SW480 (cell line): ENCODE measurements at places on chromosomes 7 and 10.

DNA sequence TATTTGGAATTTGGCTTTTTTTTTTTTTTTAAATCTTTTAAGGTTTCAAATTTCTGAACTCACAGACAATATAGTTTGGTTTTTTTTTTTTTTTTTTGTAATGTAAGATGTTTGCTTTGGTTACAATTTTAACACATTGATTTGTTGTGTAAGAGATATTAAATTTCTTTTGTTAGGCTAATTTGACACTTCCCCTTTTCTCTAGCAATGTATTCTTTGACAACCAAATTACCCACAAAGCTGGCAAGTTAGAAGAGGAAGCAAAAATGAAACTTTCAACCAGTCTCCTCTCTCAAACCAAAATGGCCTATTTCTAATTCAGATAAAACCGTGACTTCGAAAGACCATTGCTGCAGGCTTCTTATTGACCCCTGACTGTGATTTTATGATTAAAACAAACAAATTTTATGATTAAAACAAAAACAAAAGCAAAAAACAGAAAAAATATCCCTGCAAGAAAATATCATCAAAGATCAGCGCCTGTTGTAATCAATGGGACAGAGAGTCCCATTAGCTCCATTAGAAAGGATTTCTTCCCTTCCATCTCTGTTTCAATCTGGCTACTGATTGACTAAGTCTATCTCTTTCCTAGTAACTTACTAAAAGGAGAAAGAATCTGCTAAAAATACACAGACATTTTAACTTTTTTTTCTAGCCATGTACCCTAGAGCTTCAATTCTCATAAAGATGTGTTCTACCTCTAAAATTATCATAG is 489.2 kb downstream of the MDFIC start:
- no peak for DNase-seq

DNA sequence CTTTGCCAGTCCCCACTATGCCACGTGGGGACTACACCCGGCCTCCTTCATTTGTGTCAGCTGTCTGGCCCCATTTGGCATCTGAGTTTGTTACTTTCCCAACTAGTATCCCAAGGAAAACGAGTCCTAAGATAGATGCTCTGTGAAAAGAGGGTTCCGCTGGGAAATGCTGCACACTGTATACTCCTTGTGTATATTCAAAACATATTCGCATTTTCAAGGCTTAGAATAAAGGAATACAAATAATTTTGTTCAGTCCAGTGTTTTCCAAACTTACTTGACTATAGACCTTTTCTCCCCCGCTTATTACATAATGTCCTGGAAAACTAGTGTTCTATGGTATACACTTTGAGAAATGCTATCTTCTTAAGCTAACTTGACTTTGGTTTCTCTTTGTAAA is 167.8 kb upstream of the IMMP2L start:
- DNase-seq: no peak

- peak; percentile 50 for DNase-seq
These were observed 11.8 kb upstream of the TIAL1 start for GRCh38 chr10:119608316-119609155.

DNA sequence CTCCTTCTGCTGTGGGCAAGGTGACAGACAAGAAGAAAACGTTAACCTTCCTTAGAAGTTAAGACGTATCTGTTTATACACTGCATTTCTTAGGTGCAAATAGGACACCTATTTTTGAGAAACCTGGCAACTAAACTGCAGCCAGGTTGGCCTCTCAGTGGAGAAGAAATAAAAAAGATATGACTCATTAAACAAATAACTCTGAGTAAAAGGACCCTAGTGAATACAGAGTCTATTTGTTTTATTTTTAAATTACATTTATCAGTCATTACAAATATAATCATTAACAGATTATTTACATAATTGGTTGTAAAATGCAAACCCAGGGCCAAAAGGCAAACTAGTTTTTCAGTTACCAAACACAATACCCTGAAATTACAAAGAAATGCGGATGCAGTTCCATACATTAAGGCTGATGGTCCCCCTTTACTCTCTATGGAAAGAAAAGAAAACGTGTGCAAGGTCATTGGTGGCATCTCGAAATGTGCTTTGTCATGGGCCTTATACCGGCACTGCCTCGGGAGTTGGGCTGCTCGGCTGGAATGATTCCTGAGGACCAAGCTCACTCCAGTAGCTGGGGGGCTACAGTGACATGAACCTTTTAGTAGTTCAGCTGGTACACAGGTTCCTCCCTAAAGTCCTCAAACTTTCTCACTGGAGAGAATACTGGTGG is 38.4 kb downstream of the ADRB1 start:
- DNase-seq: no peak

DNA sequence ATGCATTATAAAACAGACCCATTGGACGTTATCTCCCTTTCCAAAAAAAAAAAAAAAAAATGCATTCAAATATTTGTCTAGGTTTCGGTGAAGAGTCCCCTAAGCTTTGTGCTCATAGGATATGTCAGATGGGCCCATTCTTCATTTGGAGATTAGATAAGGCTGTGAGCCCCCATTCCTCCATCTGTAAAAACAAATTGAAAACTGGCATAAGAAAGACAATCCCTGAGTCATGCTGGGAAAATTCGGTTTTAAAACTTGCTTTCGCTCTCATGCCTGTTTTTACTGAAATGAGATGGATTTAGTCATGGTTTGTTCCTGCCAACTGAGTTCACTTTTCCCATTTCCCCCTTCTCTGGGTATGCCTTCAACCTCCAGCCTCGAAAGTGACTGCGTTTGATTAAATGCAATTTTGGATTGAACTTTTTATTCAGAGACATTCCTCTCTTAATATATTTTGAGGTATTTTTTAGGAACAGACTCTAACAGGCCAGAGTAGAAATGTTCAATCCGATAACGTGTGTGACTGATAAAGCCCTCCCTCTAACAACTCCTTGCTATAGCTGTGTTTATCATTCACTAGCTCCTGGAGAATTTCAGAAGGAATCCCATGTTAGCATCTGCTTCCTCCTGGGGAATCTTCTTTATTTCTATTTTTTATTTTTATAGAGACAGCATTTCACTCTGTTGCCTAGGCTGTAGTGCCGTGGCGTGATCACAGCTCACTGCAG is 190.9 kb upstream of the LYZL2 start:
- DNase-seq: no peak

GRCh38 chr10:97650726-97651125 is 10.3 kb downstream of the PI4K2A start:
- no peak for DNase-seq

GRCh38 chr7:137873524-137873923 is 26.8 kb upstream of the DGKI start:
- DNase-seq: no peak

DNA sequence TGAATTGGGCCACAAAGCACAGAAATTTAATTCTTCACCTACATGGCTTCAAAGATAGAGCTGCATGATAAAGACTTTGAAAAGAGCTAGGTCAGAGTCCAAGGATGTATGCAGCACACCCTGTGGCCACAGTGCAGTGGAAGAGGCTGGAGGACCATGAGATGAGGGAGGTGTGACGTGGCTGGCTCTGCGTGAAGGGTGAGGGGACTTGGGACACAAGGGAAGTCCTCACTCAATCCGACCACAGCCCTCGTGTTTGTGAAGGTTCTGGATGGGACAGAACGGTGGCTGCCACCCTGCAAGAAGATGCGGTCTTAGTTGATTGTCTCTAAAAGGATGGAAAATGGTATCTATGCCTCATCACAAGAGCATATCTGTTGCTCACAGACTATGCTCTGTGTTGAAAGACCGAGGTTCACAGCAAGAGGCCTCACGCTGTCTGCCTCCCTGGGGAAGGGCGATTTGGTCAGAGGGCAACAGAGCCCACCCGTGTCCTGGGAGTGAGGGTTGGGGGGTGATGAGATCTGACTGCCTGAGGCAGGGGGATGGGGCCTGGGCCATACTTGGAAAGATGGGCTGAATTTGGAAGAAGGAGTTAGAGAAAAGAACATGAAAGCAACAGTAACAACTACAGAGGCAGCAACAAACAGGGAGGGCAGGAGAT is 174.4 kb upstream of the SHH start:
- no peak for DNase-seq

- no peak for DNase-seq
These were observed 81.7 kb downstream of the NRP1 start for GRCh38 chr10:33252794-33253203.

GRCh38 chr7:44222074-44222473 is 21.3 kb downstream of the YKT6 start:
- DNase-seq: no peak
